ENCODE measurements at places on chromosomes 12 and 14. TPM values are rescaled to one million over a fixed set of nuclear protein-coding genes. Genes with fewer than 3 reads are reported as not detected.

GRCh38 chr12:49227713-49228112 lies 37.2 kb upstream of the TUBA1C start:
- DNase-seq, result no peak

The ZDHHC22 gene
- polyA plus RNA-seq, result not detected

DNA sequence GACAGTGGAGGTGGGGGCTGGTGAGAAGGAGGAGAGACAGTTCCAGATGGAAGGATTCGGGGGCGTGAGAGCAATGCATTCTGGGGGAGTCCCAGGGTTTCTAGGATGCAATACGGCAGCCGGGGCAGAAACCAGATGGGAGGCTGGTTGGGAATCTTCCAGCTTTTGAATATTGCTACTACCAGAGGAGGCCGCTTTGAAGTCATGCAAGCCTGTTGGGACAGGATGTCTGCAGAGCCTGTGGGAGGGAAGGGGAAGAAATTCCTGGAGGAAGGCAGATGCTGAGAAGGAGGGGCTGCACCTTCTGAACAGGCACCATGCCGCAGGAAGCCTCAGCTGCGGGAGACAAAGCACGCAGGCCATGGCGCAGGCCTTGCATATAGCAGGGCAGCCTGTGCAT lies 105.4 kb downstream of the APAF1 start:
- DNase-seq, result no peak

- DNase-seq, result no peak
These were observed 133.7 kb downstream of the BRMS1L start for GRCh38 chr14:35959835-35960234.

DNA sequence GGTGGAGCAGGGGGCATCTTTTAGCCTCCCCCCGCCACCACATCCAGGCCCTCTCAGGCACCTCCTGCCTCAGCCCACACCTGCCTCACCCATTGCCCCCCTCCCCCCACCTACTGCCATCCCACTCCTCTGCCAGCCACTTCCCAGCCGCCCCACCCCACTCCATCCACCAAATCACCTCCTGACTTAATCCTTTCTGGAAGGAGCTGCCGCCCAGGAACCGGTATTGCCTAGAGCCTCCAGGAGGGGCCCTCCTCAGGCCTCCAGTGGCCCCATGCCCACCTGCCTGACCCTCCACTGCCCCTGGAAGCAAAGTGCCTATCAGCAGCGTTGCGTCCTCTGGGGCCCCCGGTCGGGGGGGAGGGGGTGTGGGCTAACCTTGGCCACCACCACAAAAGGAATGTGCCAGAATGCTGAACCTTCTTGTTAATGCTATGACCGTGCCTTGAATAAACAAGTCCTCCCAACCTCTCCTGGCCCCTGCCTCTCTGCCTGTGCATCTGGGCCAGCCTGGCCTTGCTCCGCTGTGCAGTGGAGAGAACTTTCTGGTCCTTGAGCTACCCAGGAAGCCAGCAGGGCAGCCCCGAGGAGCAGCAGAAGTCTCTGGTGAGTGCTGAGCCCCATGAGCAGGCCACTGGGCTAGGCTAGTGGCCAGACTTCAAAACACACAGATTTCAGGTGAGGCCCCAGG lies 11.8 kb downstream of the NGB start:
- no peak for DNase-seq

The ARL6IP4 gene
- polyA plus RNA-seq, result 184 TPM

The LALBA gene
- not detected for polyA plus RNA-seq

GRCh38 chr12:85279449-85280164 lies 413 bp upstream of the ALX1 start:
- no peak for DNase-seq

- DNase-seq, result no peak
These were observed 19.8 kb downstream of the OR5AU1 start for GRCh38 chr14:21136024-21136423.

The VRTN gene
- polyA plus RNA-seq, result 0.04 TPM

All from right lung (tissue), 10 donors.